ENCODE measurements at places on chromosomes 2 and 18.

GRCh38 chr18:9760641-9761040 lies 52.5 kb downstream of the RAB31 start:
- no peak for DNase-seq

DNA sequence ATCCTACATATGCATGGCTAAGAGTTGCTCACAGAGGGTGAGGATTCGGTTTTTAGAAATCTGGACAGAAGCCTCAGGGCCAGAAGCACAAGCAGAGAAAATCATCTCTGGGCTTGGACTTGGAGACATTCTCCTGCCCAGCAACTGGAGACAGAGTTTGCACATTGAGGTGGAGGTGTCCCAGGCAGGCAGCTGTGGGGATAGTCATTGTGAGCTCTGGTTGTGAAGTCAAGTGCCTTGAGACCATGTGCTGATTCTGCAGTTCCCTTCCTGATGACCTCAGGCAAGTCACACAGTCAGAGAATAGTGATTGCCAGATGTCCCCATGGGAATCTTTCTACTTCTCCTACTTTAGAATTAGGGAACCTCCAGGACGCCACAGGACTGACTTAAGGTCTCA lies 108.4 kb upstream of the LDAH start:
- no peak for DNase-seq

GRCh38 chr2:102103992-102104871 lies 38.3 kb upstream of the IL1R1 start:
- DNase-seq: no peak

DNA sequence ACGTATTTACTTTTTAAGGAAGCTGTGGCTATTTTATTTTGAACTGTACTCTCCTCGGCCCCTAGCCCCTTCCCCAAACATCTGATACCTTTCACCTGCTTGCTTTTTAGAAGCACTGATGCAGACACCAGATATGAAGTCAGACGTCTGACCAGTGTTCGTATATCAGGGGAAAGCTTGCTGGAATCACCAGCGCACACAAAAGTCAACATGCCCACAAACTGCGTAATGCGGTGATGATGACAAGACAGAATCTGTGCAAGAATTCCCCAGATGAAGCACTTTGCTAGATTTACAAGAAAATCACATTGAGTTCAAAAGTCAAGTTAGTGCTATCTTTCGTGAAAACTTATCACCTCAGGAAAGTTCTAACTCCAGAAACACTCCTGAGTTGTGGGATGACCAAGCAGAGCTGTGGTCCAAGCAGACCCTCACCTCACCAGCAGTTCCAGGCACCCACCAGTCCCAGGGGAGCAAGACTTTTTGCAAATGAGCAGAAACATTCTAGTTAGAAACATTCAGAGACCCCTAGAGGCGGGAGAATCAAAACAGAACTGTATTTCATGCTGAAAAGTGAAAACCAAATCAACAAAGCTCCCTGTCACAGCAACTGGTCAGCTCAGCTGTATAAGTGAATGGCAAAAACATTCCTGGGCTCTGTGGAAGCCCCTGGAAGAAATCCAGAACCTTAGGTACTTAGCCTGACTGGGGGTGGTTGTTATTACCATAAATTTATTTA lies 55.7 kb downstream of the INO80C start:
- DNase-seq: no peak

DNA sequence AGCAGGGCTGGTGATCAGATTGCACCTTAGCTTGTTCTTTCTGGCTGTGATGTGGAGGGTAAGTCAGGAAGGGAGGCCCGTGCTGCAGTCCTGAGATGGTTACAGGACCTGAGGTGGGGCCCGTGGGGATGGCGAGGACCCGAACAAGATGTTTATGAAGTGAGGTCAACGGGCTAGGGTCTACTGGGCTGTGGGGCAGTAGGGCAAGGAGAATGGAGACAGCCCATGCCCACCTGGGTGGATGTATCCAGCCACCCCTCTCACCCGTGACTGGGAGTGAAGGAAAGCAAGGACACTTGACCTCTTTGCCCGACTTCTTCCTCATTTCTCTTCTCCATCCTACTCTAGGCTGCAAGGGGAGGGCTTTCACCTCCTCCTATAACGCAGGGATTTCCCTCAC lies 18.0 kb downstream of the PTMA start:
- no peak for DNase-seq

All from CD8-positive, alpha-beta memory T cell (primary cell).